ENCODE measurements at places on chromosomes 7 and 10.
A peak's percentile ranks its signal among the peaks of the same experiment; 100 is the strongest.

GRCh38 chr10:99457813-99458212 is 27.4 kb upstream of the GOT1 start:
- no peak for DNase-seq

- DNase-seq, result peak; percentile 99
Observed at GRCh38 chr10:102503264-102504178, at the start of gene SUFU. TSS of gene SUFU (plus strand) at chr10:102503972. CDS start at chr10:102504153, 181 bp downstream.

DNA sequence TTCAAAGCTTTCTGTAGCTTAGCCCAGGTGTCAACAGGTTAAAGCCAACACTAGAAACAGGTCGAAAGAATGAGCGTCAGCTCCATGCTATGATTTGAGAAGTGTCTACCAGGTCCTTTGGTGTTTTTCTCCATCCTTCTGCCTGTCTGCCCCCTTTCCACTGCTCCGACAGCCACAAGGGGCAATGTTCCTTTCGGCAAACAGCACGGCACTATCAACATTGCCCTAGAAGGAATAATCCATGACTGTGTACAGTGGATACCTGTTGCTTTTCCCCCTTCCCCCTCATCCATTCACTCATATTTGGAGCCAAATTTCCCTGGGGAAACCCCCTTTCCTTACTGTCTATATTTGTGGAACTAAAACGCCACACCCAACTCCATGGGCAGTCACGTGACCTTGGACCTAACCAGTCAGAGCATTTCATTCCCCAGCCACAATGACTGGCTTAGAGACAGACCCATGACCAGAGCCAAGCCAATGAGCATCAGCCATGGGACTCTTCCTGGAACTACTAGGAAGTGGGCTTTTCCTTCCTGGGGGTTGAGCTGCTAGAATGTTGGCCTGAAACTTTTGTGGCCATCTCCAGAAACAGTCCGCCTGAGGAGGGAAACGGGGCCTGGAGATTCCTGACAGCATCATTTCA is 51.5 kb downstream of the AFAP1L2 start:
- DNase-seq, result no peak

GRCh38 chr10:122999347-122999746 is 9.2 kb downstream of the IKZF5 start:
- no peak for DNase-seq

DNA sequence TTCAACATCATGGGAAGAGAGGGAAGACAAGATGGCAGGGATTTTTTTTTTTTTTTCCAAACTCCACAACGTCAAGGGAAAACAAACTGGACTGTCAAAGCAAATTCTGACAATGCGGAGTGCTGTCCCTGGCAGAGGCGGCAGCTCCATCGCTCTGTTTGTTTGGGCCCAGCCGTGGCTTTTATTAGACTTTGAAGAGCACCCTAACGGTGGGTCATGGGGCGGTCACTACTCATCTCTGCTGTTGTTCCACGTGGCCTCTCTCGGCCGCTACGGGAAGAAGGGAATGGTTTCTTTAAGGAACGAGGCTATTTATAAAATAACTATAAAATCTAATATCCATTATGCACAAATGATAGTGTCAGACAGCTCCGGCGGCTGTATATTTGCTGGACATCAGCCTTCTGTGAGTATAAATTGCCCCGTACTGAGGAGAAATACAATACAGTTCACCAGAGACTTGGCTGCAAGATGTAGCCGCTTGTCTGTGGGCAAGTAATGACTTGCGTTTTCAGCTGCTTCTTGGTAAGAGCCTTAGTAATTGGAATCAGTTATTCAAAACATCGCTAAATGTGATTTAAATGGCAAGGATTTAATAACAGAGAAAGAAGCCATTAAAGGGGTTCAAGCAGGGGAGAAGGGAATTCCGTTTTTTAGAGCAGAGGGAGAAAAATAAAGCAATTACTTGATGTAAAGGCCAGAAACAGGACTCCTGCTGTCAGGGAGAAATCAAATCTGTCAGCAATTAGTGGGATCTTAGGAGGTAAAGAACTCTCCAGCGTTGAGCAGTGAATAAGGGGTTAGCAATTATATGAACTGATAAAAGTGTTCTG is 61.7 kb upstream of the RAB11FIP2 start:
- no peak for DNase-seq

- no peak for DNase-seq
Observed at GRCh38 chr7:64908358-64908757, 5.3 kb downstream of the ZNF273 start.

DNA sequence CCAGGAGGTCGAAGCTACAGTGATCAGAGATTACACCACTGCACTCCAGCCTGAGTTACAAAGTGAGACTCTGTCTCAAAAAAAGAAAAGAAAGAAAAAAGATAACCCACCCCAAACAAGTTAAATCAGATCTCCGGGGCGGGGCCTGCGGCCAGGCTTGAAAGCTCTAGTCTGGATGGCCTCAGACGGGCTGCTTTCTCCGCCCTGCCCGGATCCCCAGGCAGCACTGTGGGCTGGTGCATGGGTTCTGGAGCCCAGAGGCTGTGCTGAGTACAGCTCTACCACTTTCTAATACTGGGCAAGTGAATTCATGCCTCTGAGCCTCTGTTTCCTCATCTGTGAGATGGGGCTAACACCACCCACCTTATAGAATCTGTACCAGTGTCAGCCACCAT is 83.7 kb downstream of the ZMIZ1 start:
- no peak for DNase-seq

GRCh38 chr7:148319316-148319808 is 271.2 kb upstream of the C7orf33 start:
- DNase-seq, result no peak

- DNase-seq, result no peak
Observed at GRCh38 chr7:155136619-155137243, 66.6 kb downstream of the HTR5A start.

GRCh38 chr7:5539013-5539411 is 115.4 kb upstream of the TNRC18 start:
- DNase-seq, result no peak

DNA sequence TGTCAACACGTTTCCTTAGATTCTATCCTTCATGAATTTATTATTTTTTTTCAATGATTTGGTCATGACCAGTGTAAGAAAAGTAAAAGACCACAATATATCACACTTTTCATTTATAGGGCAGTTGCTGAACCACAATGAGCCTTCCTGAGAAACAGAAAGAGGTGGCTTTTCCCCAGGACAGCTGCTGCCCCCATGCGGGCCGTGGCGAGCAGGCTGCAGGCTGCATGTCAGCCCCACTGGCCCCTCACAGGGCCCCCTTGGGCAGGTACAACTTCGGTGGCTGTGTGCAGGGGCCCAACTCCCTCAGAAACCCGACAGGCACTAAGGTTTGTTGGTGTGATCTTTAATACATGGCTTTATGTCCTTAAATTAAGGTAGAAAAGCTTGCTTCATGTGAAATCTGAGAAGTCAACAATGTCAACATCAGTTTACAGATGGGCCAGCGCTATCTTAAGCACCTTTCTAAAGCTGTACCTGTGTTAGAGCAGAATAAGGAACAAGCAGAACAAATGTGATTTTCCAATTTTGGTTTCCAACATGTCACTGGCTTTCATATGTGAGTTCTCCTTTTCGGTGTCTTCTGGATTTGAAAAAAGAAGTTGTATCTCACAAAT is 10.6 kb downstream of the BEND7 start:
- DNase-seq, result no peak

DNA sequence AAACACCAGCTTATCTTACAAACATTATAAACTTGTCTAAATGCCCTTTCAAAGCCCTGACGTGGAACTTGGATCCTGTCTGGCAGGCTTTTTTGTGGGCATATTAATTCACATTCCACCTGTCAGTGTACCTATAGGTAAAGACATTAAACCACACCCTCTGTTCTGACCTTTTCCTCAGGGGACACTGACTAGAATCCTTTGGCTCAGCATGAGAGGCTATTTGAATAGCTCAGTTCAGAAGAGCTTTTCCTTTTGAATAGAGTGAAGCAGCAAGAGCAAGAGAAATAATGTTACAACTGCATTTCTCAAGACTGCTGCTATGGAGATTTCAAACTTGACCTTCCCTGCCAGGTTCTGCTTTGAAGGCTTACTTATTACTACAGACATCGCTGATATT is 76.9 kb downstream of the CYP51A1 start:
- no peak for DNase-seq

GRCh38 chr7:12601302-12601869 is 30.9 kb downstream of the SCIN start:
- DNase-seq, result no peak

GRCh38 chr7:132239422-132239994 is 336.8 kb downstream of the PLXNA4 start:
- DNase-seq, result no peak

- DNase-seq, result no peak
Observed at GRCh38 chr10:44393051-44393630, 8.2 kb upstream of the CXCL12 start.

- no peak for DNase-seq
Observed at GRCh38 chr7:135388616-135389015, 121.3 kb downstream of the CNOT4 start.

- no peak for DNase-seq
Observed at GRCh38 chr7:138169441-138169851, 93.2 kb downstream of the AKR1D1 start.

DNA sequence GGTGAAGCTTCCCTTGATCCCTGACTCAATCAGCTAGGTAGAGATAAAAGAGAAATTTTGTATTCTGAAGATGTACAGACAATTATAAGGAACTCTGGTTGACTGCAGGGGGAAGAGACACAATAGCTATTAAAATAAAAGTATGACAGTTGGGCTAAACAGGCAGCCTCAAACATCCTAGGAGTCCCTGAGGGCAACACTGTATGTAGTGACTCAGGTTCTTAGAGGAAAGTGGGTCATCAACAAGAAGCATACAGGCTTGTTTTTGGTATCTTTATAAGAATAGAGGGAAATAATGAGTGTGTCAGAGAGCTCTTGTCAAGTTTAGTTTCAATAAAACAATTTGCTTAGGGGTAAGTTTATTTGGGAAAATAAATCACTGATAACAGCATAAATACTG is 150.3 kb downstream of the AUTS2 start:
- DNase-seq, result no peak

DNA sequence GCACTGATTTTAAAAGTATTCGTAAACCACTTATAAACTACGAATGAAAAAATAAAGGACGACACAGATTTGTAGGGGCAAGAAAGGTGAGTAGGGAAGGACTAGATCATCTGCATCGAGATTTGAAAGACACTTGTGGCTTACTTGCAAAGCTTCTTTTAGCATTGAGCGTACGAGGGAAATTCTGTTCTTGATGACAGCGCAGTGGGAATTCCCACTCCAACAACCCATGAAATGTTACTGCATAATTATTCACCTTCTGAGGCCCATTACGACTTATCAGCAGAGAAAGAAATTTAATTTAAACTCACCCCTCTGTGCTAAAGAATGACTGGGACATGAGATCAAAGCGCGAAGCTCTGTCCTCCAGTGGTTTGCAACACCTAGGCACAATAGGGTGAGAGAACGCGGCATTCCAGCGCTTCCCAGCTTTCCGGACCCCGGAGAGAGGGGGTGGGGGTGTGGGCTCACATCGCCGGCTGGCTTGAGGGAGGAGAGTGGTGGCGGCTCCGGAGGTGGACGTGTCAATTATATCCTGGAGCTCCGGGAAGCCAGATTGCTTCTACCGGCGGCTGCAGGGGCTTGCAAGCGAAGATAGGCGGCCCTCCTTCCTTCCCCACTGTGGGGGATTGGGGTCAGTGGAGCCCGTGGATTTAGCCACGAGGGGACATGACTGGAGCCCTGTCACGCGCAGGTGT is 10.3 kb downstream of the SP8 start:
- no peak for DNase-seq
